ENCODE measurements at places on chromosomes 11 and 22.

GRCh38 chr11:1471736-1472135 lies 14.8 kb downstream of the MOB2 start:
- no peak for DNase-seq

DNA sequence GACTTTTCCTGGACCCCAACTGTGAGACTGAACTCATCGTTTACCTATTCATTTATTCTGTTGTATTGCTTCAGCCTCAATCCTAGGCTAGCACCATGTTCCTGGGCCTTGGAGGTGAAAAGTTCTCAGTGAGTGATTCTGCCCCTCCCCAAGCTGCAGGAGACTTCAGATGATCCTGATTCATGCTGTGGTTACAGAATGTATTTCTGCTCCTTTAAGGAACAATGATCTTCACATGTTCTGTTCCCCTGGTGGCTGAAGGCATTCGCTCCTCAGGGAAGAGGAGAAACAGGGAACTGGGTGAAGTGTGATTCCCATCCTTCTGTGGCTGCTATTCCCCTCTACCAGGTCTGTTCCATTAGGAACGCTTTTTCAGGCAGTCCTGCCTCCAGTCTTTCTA lies 2.4 kb downstream of the OR52E1 start:
- DNase-seq = peak; percentile 25

GRCh38 chr22:29604076-29604360 lies 585 bp downstream of the NF2 start:
- peak; percentile 33 for DNase-seq

DNA sequence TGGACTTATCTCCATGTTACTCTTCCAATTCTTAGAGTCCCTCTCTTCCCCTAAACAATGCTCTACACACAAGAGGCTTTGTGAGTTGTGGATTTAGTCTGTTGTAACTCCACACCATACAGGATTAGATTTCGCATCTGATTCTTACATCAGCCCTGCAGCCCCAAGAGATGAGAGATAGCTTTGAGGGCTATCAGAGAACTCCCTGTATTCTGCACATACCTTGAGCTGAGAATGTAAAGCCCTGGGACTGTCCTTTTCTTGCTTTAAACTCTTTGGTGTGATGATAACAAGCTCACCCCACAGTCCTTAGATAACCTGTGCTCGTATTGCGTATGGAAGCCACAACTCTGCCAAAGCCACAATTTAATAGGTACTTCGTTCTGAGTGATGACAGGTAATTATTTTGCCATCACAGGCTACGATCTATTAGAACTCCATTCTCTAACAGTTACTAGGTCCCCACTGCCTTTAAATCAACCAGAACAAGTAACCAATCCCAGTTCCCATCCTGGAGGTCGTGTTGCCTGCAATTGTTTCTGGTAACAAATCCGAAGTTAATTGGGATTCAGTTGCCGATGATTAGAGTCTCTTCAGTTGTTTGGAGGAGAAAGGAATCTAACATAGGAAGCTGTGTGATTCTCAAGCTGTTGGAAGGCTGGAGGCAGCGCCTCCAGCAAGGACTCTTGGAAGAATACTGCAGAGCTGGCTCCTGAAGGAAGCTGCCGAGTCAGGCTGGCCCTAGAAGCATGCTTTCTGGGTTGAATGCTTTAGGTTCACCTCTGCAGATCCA lies 1.3 kb upstream of the PARVG start:
- DNase-seq = no peak

DNA sequence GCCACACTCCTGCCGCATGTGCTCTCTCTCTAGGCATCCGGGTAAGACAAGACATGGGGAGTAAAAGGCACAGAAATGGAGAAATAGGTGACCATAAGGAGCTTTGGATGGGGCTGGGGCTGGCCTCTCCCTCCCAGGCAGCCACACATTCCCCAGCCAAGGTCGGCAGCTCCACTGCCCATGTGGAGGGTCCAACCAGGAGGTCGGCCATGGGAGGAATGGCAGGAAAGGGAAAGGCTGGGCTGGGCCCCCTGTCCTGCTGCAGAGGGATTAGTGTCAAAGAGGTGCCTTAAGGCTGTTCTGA lies 460 bp upstream of the MUC5AC start:
- no peak for DNase-seq

DNA sequence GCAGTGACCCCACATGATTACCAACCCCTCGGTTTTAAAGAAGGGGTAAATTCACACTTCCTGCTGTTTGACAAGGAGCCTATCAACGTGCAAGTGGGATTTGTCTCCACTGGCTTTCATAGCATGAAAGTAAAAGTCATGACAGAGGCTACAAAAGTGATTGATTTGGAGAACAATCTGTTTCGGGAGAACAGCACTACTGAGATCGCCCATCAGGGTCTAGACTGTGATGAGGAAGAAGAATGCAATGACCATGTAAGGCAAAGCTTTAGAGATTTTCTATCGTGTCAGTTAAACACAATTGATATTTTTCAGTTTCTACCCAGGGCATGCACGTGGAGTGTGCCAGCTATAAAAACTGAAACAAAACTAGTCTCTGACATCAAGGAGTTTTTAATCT lies 41.7 kb downstream of the HORMAD2 start:
- no peak for DNase-seq

GRCh38 chr22:40215266-40215665 lies 37.5 kb downstream of the TNRC6B start:
- DNase-seq = no peak

GRCh38 chr11:30758946-30759504 lies 172.9 kb upstream of the MPPED2 start:
- no peak for DNase-seq

GRCh38 chr11:60785806-60786361 lies 751 bp downstream of the MS4A10 start:
- peak; percentile 66 for DNase-seq

GRCh38 chr11:66274219-66274618 lies 3.8 kb upstream of the CNIH2 start:
- no peak for DNase-seq

DNA sequence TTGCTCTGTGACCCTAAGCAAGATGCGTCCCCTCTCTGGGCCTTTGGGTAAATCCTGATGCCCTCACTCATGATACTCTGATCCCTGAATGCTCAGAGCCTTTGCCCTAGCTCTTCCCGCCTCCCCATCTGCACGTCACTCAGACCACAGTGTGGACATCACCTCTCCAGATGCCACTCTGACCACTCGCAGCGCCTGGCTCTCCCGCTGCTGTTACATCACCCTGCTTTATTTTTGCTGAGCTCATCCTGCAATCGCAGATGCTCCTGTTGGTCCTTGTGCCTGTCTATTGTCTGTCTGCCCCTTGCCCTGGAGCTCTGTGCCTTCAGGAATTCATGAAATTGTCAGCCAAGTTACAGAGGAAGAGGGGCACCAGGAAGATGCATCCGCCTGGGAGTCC lies 5.5 kb downstream of the OSM start:
- DNase-seq = peak; percentile 45

DNA sequence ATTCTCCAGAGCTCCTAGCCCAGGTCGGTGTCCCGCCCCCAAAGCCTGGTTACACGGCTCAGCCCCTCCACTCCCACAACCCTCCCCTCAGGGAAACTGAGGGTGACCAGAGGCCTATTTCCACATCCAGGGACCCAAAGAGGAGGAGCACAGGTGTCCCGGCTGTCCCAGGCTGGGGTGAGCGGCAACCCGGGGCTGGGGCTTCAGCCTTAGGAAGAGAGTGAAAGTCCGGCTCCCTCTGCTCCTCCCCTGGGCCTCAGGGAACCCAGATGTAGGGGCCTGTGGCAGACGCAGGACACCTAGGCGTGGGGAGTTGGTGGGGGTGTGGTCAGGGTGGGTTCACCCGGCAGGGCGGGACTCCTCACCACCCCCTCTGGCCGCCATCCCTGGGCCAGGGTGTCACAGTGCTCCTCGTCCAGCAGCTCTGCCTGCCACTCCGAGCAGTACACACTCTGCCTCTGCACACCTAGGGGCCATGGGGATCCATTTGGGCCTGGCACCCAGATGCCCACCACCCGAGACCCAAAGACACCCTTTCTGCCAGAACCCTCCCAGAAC lies 63.1 kb downstream of the ARFGAP3 start:
- DNase-seq = no peak

DNA sequence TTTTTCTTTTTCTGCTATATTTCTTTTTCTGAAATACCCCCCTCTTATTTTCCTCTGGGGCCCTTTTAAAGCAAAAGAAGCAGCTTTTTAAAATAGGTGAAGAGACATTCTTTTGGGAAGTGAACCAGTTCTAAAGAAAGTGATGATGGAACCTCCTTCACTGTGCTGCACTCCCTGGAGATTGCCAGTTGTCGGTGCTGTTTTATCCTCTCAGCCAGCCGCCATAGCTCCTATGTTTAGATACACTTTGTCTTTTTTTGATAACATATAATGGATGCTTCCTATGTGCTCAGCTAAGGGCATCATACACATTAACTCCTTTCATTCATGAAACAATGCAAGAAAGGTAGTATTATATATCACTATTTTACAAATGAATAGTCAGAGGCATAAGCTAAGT lies 14.0 kb downstream of the CFAP300 start:
- DNase-seq = no peak

GRCh38 chr11:57200917-57201316 lies 19.2 kb downstream of the LRRC55 start:
- no peak for DNase-seq

DNA sequence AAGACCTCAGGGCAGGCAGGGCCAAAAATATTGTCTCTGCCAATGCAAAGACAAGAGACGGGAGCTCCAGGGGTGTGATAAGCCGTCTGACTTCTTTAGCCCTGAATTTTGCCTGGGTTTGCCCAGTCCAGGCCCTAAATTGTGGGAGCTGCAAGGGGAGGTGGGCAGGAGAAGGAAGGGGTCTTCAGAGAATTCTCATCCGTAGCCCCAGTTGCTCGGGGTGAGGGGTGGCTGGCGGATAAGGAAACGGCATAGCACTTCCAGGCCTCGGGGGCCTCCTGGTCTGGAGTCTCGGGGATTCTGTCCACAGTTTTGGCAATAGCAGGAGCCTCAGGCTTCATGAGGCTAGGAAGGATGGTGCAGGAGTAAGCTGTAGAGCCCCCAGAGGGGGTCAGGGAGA lies 7.4 kb downstream of the CD5 start:
- no peak for DNase-seq

DNA sequence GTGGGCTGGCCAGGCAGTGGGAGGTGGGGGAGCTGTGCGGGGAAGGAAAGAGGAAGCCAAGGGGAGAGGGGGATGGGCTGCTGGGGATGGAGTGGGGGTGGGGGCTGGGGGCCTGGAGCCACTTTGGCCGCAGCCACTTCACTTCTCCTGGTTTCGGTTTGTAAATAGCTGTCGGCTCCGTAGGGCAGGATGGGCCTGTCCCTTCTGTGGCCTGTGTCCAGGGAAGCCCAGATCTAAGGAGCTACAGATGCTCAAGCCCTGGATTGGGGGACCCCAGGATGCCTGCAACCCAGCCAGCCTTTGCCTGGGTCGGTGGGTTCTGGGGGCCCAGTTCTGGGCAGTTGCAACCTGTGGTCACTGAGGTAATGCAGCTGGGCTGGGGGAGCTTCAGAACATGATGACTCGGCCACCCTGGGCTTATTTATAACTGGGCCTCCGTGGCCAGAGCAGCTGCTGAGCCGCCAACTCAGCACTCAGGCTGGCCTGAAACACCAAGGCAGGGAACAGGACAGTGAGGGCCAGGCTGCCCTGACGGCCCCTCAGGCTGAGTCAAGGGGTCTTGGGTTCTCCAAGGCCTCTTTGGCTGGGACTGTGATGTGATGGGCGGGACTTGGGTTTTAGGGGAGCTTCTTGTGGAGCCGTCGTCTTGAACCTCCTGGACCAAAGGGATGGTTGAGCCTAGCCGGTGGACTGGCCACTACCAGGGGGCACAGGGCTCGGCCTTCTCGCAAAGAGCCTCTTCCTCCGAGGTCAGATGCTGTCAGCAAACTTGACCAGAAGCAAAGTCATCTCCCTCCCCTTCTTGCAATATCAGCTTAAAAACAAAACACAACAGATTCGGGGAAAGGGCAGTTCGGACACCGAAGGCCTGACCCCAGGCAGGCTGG lies 15.0 kb upstream of the SLC39A13 start:
- peak; percentile 64 for DNase-seq

DNA sequence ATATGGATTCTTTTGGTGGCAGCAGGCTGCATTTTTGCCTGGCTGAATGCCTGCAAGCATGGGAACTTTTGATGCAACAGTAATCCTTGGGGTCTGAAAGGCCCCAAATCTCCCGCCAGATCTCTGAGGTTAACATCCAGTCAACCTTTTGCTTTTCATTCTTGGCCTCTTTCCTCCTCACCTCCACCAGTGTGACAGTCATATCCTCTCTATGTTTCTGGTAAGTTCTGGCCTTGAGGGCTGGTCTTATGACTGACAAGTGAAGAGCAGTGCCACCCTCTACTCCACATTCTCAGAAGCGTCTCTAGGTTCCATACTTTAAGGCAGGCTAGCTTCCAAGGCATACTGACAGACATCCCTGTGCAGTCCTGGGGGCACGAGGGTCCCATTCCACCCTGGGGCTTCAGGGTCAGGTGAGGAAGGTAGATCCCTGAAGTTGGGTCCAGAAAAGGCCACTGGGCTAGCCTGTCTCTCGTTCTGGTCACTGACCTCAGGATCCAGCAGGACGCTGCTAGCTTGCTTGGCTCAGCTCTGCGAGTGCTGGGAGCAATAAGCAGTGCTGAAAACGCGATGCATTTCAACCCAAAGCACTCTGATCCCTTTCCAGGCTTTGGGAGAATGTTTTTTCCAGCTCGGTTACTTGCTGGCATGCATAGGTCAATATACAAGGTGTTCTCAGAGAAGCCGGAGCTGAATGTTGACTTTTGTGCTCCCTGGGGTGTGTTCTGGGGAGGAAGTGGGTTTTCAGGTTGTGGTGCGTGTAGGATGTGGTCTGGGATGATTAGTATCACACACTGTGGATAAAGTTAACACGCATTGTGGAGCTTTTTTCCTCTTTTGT lies 75.2 kb downstream of the PTPRJ start:
- DNase-seq = peak; percentile 40

DNA sequence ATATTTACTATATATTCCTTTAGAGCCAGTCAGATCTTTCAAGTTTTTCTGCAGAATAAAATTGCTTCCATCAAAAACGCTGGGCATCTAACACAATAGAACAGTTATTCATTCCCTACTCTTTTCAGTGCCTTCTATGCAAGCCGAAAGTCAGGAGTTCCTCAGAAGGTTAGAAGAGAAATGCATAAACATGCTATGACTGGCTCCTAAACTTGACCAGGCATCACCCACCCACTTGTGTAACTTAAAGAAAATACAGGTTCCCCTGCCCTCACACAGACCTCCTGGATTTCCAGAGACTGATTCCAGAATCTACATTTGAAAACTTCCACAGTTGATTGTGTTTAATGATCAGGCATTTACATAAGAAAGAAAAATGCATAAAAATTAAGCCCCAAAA lies 19.3 kb upstream of the ARHGAP32 start:
- no peak for DNase-seq

DNA sequence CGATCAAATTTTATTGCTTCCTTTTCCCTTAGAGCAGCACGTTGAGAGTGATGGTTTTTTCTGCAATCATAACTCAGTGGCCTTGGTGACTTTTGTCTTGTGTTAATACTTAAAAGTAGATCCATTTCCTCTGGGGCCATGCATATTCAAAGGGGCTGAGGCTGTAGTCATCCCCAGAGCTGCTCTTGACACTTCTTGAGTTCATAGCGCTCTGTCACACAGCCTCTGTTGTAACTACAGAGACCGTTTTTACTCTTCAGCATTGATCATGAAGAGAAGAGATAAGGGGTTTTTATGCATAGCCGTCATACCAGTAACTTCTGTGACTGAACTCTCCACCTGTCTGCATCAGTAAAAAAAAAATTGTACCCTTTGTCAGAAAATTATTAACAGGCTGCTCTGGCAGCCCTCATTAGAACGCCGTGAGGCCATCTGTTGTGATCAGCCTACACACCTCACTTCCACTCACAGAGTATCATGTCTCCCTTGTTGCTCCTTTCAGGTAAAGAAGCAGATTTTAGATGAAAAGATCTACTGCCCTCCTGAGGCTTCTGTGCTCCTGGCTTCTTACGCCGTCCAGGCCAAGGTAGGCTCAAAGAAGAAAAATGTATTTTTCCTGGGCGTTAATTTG lies 38.4 kb downstream of the NF2 start:
- DNase-seq = no peak
